Stimulated activated CD4-positive, alpha-beta T cell treated with anti-CD3 and anti-CD28 coated beads, Interleukin-1b, Interleukin-23, amount 100 ng/mL, for 1 hour (primary cell): ENCODE measurements at places on chromosomes 5 and 9.

DNA sequence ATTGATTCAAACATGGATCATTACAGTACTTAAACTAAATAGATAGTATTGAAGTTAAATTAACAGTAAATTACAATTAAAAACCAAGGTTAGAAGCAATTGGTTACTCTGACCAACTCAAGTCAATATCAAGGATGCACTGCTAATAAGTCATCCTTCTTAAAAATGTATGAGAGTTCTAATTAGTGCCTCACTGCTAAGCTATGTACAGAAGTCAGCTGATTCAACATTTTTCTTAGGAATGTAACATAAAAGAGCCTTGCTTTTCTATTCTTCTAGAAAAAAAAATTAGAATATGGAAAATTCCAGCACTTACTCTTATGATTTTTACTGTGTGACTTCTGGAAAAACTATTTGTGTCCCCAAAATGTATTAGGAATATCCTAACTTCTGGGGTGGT lies 75.7 kb upstream of the FBN2 start:
- DNase-seq = no peak

DNA sequence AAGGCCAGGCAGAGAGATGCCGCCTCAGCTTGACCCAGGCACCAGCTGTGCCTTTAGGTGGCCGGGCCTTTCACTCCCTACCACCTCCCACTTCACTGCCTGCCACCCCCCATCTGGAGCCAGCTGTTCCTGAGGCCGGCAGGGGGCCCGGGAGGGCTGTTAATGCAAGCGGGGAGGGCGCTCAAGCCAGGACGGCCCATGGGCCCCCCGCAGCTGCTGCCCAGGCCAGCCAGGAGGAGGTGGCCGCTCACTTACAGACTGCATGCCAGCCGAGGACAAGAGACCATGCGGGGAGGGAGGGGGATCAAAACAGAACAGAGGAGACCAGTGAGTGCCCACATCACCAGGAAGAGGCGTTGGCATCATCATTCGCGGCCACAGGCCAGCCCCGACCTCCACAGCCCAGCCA lies 4.5 kb downstream of the ABCA2 start:
- DNase-seq = no peak

GRCh38 chr5:169197343-169197742 lies 103.6 kb downstream of the SLIT3 start:
- no peak for DNase-seq

DNA sequence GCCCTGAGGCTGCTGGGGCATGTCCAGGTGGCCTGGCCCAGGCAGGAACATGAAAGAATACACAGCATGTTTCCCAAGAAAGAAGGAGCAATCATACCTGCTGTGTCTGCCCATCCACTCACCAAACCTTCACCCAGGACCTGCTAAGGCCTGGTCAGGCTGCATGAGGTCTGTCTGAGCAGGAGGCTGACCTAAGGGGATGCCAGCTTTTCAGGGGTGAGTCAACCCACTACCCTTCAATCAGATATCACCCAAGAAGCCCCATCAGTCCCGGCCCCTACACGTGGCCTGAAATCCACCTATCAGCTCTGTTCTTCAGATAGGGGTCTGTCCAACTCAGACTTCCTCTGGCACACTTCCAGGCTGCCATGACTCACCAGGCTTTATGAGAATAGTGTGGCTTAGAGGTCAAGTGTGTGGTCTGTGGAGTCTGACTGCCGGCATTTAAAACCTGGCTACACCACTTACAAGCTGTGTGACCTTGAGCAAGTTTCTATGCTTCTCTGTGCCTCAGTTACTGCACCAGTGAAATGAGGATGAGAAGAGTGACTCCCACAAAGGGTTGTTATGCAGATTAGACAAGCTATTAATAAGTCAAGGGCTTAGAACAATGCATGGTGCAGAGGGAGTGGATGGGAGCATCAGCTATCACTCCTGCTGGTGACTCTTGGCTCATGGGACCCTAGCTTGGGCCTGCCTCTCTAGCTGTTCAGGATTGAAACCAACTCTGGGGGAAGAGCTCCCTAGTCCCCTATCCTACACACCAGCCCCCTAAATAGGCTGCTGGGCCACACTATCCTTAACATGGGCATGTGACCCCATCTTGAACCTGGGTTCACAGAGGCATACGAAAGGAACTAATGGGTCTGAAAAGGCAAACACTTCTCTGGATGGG lies 130.3 kb downstream of the PAX5 start:
- DNase-seq = no peak

DNA sequence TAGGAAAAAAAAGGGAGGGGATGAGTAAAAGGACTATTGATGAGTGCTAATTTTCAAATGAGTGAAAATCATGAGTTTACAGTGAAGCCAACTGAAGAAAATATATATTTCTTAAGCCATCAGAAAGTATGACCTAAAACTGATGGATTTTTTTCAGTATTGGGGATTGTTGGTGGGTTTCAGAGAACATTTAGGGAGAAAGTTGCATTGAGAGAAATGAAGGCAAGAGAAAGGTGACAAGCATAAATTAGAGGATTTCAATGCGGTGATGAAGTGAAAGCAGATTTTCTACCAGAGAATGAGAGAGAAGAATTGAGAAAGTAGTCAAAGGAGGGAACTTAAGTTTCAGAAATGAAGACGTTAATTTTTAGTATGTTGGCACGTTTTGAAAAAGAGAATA lies 8.5 kb upstream of the SNX24 start:
- no peak for DNase-seq

GRCh38 chr5:92635001-92635461 lies 946.0 kb downstream of the NR2F1-AS1 start:
- DNase-seq = no peak

GRCh38 chr5:131266370-131267060 lies 2.7 kb downstream of the CDC42SE2 start:
- DNase-seq = no peak

- no peak for DNase-seq
Measured at GRCh38 chr9:127368852-127369402, 28.0 kb upstream of the SLC2A8 start.

- DNase-seq = no peak
Measured at GRCh38 chr9:27368316-27368985, 71.5 kb upstream of the EQTN start.

DNA sequence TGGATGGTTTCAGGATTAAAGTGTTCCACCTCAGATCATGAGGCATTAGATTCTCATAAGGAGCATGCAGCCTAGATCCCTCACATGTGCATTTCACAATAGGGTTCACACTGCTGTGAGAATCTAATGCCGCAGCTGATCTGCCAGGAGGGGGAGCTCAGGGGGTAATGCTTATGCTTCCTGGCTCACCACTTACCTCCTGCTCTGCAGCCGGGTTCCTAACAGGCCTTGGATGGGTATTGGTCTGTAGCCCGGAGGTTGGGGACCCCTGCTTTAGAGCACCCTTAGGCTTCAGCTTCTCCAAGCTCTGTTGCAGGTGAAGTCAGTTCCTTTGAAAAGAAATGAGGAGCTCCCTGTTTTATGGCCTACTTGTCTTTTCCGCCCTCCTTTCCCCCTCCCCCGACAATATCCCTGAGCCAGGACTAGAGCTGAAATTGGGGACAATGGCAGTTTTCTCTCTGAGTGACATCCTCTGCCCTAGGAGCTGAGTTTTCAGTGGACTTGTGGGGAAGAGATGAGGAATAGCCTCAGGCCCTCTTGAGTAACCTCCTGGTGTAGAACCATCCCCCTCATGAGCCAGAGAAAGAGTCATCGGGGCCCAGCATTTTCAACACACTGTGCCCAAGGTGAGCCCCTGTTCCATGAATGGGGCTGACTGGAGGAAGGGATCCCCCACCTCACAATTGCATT lies 16.2 kb upstream of the MAT2B start:
- DNase-seq = no peak

DNA sequence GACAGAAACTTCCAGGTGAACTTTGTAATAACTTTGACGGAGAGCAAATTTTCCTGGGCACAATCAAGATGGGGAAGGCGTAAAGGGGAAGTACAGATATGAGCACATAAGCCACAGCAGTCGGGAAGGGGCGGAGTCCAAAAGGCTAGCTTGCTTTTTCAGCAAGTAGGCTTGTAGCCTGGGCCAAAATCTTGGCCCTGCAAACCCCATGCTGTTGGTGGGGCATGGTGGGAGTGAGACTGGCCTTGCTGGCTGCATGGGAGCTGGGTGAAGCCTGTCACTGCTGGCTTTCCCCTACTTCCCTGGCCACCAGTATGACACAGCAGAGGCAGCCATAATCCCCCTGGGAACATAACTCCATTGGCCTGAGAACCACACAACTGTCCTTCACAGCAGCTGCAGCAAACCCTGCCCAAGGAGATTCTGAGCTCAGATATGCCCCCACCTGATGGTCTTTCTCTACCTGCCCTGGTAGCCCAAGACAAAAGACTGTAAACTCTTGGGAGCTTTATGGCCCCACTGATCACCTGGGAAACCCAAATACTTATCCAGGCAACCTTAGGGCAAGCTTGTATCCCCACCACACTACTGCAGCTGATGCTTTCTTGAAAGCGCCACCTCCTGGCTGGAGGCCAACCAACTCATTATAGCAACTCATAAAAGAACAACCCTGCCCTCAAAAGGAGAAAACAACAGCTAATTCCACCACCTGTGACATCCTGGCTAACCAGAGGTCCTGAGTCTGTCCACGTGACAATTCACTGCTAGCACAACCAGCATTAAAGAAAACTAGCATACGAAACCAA lies 24.0 kb downstream of the DCTN4 start:
- DNase-seq = no peak
